ENCODE measurements at places on chromosomes 2 and 18.

GRCh38 chr18:73315381-73315780, 447.6 kb upstream of the NETO1 start:
- no peak for DNase-seq

DNA sequence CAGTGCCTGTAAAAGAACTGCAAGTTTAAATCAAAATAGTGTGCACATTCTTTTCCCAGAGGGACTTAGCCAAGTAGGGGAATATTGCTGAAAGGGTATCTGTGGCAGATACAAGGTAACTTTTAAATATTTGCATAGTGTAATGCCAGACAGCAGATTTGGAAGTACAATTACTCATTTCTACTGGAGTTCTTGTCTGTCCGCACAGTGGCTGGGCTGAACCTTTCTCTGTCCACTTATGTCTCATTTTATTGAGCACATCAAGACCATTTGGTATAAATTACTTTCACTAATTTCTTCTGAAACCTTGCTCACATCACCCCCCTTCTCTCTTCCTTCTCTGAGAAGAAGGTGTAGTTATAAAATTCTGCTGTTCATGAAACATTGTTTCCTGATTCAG, 271.3 kb downstream of the THSD7B start:
- DNase-seq: no peak

- DNase-seq: no peak
Measured at GRCh38 chr2:239363946-239364637, 36.7 kb downstream of the HDAC4 start.

DNA sequence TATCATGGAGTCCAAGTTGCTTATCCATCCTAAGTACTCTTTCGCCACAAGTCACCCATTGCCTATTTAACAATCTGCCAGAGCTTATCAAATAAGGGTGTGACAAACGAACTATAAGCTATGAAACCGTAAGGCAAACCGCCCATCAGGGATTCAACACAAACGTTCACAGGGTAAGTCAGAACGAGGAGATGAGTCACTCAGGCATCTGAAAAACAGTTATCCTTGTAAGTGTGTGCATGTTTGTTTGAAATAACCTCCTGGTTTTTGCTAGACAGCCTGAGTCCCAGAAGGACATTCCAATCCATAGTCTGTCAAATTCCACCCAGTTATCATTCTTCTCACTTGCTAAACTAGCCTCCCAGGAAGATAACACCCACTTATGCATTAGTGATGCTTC, 299.1 kb downstream of the PAX3 start:
- no peak for DNase-seq

DNA sequence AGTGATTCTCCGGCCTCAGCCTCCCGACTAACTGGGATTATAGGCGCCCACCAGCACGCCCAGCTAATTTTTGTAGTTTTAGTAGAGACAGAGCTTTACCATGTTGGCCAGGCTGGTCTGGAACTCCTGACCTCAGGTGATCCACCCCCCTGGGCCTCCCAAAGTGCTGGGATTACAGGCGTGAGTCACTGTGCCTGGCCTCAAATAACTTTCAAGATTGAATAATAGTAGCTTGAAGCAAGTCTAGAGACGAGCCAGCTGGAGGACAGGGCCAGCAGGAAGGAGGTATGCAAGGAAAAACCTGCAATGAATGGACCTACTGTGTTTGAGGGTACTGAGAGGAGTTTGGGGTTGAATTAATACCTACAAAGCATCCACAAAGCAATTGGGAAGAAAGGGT, 87.5 kb downstream of the MSH2 start:
- no peak for DNase-seq

GRCh38 chr2:88834866-88835265, 143.4 kb downstream of the RPIA start:
- DNase-seq: no peak

DNA sequence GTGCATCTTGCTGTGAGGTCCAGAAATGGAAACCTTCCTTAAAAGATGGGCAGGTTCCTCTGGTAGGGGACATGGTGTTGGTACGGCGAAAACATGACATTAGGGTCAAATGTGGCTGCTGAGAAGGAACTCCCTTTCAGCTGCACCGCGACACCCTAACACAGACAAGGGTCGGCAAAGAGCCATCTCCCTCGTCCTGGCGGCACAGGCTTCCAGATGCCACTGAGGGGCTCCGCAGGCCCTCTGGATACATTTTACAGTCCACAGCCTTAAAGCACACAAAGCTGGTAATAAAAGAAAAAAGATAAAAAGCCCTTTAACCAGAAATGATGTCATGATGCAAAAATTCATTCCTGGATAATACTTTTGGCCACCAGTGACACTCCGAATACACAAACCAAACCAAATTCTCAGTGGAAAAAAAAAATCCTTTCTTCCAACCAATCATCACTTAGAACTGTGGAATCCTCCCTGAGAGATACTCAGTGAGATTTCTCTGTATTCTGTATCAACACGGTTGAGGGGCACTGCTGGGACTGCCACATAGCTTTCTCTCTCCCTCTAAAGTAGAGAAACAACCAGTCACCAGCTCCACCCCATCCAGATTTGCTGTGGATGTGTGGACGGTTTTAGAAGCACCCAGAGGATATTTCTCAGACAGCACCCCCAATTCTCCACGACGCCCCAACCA, 174.8 kb downstream of the HDAC4 start:
- DNase-seq: no peak

GRCh38 chr2:162908567-162908966, 70.0 kb upstream of the KCNH7 start:
- DNase-seq: no peak

DNA sequence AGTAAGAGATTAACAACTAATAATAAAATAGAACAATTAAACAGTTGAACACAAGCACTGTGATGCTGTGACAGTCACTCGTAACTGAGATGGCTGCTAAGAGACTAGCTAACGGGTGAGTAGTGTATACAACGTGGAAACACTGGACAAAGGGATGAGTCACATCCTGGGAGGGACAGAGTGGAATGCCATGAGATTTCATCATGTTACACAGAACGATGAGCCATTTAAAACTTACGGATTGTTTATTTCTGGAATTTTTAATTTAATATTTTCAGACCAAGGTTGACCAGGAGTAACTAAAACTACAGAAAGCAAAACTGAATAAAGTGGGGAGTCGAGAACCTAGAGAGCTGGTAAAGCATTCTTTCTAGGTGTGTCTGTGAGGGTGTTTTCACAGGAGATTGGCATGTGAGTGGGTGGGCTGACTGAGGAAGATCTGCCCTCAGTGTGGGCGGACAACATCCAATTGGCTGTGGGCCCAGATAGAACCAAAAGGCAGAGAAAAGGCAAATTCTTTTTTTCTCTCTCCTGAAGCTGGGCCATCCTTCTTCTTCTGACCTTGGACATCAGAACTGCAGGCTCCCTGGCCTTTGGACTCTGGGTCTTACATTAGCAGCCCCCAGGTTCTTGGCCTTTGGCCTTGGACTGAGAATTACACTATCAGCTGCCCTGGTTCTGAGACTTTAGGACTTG, 14.6 kb downstream of the TMSB10 start:
- DNase-seq: no peak

DNA sequence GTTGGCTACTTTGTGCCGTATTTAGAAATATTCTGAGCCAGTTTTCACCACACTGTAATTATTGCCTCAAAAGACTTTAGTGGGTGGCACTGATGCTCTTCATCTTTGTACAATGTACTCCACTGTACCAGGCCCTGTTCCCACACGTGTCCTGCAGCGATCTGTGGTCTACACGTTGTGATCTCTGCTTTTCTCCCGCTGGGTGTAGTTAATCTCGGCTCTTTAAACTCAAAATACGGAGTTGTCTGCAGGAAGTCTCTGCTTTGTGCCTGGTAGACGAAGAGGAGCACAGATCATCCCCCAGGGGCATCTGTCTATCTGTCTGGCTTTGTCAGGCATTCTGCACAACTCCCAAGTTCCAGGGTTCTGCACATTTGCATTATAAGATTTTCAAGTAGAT, 12.1 kb upstream of the GREB1 start:
- no peak for DNase-seq

DNA sequence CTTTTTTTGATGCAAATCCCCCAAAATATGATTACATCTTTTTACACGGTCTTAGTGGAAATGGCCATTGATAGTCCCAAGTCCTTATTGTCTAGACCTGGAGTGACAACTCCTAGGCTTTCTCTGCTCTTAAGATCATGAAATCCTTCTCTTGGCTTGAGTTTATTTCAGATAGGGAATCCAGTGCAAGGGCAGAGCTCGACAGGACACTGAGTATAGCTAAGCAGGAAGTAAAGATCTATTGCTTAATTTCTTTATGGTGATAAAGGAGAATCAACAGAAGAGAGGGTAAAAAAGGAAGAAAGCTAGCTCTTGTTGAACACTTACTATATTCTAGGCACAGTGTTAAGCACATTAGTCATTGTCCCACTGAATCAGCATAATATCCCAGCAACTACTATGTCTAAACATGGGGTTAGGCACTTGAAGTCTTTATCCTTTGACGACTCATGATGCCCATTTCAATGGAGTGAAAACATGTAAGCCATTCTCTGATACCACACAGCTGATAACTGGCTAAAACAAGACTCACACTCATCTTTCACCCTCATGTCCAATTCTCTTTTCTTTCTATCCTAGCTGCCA, 74.1 kb upstream of the LRATD1 start:
- DNase-seq: no peak

- DNase-seq: no peak
Measured at GRCh38 chr2:129722306-129723019, 257.0 kb upstream of the RAB6C start.

GRCh38 chr18:77065221-77065981, 67.2 kb downstream of the MBP start:
- no peak for DNase-seq

DNA sequence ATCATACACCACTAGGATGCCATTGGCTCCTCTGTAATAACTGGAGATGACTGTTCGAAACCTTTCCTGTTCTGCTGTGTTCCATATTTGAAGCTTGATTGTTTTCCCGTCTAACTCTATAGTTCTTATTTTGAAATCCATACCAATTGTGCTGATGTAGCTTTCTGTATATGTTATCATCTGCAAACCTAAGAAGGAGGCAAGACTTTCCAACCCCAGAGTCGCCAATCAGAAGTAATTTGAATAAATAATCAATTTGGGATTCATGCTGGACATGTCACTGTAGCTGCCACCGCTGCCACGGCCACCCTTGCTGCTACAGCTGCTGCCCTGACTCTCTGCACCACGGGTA, 20.7 kb downstream of the STAT1 start:
- no peak for DNase-seq

GRCh38 chr18:48445540-48445939, 36.4 kb upstream of the ZBTB7C start:
- DNase-seq: peak; percentile 46

DNA sequence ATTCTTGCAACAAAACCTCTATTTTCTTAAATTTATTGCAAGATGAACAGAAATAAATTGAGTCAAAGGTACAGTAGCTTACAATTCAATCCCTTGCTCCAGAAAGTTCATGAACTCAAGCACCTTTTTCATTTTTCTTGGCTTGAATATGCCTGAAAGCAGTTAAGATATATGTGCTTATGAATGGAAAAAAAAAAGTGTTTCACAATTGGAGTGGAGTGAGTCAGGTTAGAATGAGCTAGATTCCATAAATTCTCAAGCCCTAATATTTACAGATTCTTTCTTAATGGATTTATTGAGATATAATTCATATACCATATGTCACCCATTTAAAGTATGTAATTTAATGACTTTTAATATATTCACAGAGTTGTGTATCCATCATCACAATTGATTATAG, 39.6 kb upstream of the NEMP2 start:
- DNase-seq: no peak

DNA sequence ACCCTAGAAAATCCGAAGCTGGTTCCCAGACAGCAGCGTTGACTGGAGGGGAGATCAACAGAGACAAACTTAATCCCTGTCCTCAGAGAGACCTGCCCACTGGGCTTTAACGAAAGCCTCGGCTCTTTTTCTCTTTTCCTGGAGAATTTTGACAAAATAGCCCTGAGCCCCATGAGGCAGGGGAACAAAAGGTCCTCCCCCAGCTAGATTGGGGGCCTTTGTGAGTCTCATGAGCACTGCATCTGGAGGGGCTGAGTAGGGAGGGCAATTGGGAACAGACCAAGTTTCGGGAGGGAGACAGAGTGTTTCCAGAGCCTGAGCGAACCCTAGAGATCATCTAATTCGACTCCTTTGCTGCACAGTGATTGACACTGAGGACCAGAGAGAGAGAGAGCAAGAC, 123.9 kb upstream of the HAAO start:
- no peak for DNase-seq
